ENCODE measurements at places on chromosomes 7 and 10.

- DNase-seq, result no peak
Observed at GRCh38 chr7:85287106-85287825, 100.4 kb upstream of the SEMA3D start.

GRCh38 chr10:98892523-98892922, 343.1 kb downstream of the HPSE2 start:
- DNase-seq, result no peak

DNA sequence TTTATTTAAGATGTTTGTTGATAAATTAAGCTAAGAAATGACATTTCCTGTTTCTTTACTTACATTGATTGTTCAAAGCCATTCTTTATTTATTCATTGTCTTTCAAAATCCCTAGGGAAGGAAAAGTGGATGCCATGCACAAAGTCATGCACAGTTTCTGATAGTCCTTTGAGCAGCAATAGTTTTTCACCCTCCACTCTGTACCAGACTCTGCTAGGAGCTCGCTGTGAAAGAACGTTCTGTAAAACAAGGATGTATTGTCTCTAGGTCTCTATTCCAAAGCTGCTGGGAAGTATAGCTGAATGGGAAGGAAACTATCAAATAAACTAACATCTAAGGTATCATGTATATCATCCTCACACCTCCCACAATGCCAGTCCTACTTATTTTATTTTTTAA, 7.8 kb upstream of the NOC3L start:
- DNase-seq, result no peak

GRCh38 chr10:61376908-61377368, 76.2 kb downstream of the TMEM26 start:
- no peak for DNase-seq

DNA sequence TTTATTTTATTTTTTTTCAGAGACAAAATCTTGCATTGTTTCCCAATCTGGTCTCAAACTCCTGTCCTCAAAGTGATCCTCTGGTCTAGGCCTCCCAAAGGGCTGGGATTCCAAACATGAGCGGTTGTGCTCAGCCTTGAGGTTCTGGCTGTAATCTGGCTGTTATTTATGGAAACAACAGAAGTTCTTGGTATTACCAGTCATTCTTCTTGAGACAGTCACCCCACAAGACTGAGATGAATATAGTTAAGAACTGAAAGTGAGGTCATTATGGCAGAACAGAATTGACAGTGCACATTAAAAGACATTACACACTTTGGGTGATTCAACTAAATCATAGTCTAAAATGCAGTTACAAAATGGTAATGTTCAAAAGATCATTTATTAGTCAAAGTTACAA, 719.5 kb downstream of the ZWINT start:
- DNase-seq, result no peak

DNA sequence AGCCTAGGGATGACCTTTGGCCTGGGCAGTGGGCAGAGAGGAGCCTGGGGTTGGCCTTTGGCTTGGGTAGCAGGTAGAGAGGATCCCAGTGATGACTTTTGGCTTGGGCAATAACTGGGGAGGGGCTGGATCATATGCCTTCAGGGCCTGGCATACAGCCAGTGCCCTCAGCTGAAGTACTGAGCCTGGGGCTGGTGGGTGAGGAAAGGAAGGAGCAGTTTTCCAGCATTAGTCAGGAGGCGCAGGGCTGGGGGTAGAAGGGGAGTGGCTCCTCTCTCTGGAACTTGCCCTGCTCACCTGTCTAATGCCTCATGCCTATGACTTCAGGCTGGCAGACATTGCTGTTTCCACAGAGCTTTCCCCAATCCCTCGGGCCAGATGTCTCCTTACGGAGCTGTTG, 15.2 kb upstream of the COMTD1 start:
- DNase-seq, result no peak

GRCh38 chr10:31586723-31587638, 268.0 kb downstream of the ZEB1 start:
- DNase-seq, result no peak

GRCh38 chr10:122388287-122388997, 13.9 kb downstream of the PLEKHA1 start:
- DNase-seq, result no peak

DNA sequence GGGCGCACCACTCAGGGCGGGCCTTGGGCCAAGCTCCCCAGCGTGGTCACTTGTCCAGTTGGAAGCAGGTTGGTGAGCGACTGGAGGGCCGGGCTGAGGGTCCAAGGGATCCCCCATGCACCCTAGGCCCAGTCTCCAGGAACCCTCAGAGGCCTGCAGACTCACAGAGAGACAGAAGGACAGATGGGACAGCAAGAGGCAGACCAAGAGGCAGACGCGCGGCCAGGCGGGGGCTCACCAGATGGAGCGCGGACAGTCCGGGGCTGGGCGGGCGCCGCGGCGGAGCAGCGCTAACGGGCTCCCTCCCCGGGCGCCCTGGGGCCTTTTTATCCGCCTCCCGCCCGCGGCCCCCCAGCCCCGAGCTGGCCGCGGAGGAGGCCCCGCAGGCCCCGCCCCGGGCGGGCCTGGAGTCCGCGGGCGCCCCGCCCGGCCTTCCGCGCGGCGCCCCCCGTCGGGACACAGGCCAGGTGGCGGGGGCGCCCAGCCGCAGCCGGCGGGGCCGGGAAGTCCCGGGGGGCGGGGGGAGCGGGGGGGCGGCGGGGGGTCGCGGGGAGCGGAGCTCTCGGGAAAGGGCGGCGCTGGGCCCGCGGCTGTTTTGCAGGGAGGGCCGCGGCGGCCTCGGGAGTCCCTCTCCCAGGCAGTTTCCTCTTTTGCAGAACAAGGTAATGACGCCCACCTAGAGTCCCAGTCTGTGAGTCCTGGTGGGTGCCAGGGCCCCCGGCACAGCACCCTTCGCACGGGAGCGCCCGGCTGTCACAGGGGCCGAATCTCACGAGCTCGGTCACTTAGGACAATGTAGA, at the start of gene LOXL4:
Gene LOXL4 (minus strand): TSS at position 301 of the 800 bp plus-strand sequence. CDS start 5,175 bp downstream, outside the sequence.
- no peak for DNase-seq

- DNase-seq, result no peak
Observed at GRCh38 chr7:11830582-11831155, 1.3 kb downstream of the THSD7A start.

- no peak for DNase-seq
Observed at GRCh38 chr10:122148876-122149560, 122.1 kb upstream of the BTBD16 start.

- no peak for DNase-seq
Observed at GRCh38 chr10:3850999-3851937, 66.3 kb upstream of the KLF6 start.

- DNase-seq, result no peak
Observed at GRCh38 chr7:44187636-44188416, 1.4 kb downstream of the GCK start.

GRCh38 chr7:149495785-149496641, 1.6 kb downstream of the ZNF746 start:
- no peak for DNase-seq

DNA sequence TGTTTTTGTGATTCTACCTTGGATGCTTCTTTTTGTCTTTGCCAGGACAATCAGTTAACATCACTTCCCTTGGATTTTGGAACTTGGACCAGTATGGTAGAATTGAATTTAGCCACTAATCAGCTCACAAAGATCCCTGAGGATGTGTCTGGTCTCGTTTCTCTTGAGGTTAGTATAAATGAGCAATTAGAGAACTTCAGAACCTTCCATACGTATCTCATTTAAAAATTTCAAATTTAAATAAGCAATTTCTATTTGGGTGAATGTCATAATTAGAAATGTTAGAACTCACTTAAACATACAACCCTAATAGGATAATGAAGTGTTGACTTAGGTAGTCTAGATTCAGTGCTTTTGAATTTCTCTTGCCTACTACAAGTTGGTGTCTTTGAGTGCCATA, 69.3 kb upstream of the ADRA2A start:
- DNase-seq, result no peak

DNA sequence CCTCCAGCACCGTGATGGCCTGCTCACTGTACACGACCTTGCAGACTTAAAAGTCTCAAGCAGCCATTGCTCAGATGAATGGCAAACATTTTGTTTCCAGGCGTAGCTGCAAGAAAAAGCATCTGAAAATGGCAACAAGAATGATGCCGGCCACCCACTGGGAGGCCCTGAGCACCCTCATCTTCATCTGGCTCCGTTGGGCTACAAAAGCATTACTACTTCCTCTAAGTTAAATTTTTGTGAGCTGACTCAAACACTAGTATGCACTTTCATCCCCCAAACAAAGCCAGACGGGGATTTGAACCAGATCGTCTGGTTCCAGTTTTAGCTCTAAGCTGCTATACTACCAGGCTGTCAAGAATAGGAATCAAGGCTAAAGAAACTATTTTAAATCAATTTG, 116.6 kb upstream of the CDK1 start:
- no peak for DNase-seq

DNA sequence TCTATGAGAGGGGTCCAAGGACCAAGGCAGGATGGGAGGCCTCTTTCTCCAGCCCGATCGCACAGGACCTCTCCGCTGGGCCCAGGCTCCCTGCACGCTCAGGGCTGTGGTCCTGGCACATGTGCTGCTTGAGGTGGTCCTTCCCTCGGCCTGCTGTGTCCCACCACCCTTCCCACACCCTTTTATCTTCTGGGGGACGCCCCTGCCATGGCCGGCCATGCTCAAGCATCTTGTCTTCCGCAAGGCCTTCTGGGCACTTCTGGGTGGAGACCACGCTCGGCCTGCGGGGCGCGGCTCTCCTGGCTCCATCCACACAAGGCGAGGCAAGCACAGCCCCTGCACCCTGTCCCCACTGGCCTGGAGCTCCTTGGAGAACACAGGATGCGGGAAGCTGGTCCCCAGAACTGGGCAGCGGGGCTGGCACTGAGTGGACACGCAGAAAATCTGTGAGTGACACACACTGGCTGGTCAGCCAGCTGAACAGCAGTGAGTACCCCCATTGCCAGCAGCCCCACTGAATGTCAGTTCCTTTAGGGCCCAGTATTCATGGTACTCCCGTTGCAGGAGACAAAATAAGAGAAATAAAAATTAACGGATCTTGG, 115.9 kb downstream of the TCERG1L start:
- DNase-seq, result no peak

DNA sequence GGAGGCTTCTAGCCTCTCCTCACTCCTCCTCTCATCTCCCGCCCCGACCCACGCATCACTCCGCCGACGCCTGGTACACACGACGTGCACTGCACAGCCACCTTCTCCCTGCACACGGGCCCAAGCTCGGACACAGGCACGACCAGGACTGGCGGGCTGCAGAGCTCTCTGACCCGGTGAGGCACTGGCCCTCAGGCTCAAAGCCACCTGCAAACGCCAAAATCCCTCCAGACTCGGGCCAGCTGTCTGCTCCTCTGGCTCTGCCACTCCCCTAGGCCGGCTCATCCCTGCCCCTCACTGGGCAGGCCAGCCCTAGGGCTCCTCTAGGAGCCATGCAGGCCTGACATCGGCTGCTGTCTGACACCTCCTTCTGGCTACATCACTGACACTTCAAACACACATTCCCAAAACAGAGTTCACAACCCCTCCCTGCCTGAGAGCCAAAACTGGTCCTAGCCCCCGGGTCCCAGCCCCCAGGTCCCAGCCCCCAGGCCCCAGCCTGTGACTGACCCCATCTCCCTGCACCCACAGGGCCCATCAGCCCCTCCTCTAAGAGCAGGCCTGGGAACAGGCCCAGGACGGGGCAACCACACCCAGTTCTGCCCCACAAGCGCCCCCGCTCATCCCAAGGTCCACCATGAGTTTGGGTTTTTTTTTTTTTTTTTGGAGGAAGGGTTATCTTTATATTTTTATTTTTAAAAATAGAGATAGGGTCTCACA, 35.1 kb downstream of the MAD1L1 start:
- no peak for DNase-seq

DNA sequence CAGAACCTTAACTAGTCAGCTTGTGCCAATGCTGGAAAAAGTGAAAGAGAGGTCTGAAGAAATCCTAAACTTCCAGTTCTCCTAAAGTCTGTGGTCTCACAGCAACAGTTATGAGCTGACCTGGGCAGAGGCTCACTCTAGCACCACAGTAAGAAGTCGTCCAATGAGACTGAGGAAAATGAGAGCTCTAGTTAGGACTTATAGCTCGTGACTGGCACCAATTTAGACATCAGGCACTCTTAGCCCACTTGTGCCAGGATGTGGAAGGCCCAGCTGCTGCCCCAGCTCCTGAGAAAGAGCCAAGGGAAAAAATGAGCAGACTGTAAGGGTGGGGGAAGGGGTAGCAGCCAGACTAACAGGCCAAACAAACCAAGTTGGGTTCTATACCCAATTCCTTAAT, 7.6 kb downstream of the MMS19 start:
- no peak for DNase-seq

DNA sequence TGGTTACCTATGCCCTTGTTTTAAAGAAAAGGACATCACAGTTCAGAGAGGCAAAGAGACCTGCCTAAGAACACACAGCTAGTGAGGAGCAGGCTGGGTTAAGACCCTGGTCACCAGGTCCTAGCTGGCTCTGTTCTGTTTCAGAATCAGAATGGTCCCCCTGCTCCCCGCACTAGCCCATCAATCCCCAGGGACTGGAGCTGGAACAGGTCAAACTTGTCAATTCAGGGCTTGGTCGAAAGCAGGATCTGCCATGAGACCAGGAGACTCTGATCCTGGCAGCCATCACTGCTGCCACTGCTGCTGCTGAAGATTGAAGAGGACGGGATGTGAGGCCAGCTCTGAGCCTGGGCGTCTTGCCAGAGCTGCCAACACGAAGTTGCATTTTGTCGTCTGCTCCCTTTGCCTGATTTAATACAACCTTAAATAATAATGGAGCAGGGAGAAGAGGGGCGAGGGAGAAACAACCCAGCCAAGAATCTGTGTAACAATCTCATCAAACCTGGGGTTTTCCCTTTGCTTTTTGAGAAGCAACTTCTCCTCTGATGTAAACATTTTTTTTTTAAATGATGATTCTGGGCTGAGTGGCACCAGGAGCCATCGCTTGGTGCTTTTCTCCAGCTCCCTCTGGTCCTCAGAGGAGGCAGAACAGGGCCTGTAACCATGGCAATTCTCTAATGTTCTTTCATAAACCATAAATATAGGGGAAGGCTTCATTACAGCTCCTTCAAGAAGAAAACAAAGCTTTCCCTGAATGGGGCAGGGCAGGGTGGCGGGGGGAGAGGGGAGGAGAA, 119.0 kb upstream of the SORCS3 start:
- DNase-seq, result no peak

DNA sequence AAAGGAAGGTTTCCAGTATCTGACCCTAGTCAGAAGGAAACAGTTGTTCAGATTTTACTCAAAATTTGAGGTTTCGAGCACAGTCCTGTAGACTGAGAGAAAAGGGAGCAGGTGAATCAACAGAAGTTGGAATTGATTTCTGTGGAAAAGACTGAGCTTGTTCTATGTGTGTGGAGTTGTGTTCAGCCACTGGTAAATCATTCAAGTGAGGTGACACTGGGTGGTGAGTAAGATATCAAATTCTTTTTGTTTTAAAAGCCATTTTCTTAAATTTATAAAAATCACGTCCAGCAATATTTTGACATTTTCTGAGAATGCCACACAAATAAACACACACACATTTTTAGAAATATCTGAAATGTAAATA, 165.1 kb downstream of the HGF start:
- no peak for DNase-seq

GRCh38 chr10:34094146-34094696, 720.9 kb downstream of the PARD3 start:
- DNase-seq, result no peak

GRCh38 chr10:50641626-50642025, 17.9 kb upstream of the SGMS1 start:
- no peak for DNase-seq

- DNase-seq, result no peak
Observed at GRCh38 chr10:47243791-47244190, 56.2 kb upstream of the GDF10 start.

Measured in GM18507 (cell line).